ENCODE measurements at places on chromosomes 16 and 17. TPM values are rescaled to one million over a fixed set of nuclear protein-coding genes. Genes with fewer than 3 reads are reported as not detected.

Gene CA5A
- total RNA-seq = not detected

Gene SOCS3
- 35.8 TPM for total RNA-seq

Gene NUPR1
- 1.4 TPM for total RNA-seq

Gene MT1F
- total RNA-seq = 0.51 TPM

Gene SLC5A2
- not detected for total RNA-seq

Gene ST6GALNAC2
- total RNA-seq = 0.25 TPM

Gene SLC13A2
- not detected for total RNA-seq

Gene FN3K
- 3.5 TPM for total RNA-seq

Gene CD300LB
- total RNA-seq = not detected

Gene MTSS2
- 9.9 TPM for total RNA-seq

Gene HCRT
- total RNA-seq = not detected

Gene STX1B
- 0.26 TPM for total RNA-seq

Gene TNP2
- total RNA-seq = not detected

Gene C16orf46
- total RNA-seq = 0.51 TPM

Gene RNF157
- total RNA-seq = 0.26 TPM

Gene CACNG4
- total RNA-seq = not detected

Gene SOCS1
- total RNA-seq = 0.26 TPM

Gene BFAR
- total RNA-seq = 72.4 TPM

Gene SF3B3
- total RNA-seq = 82.3 TPM

Gene HNF1B
- total RNA-seq = not detected

Gene INO80E
- total RNA-seq = 13.0 TPM

Gene FBXW10
- total RNA-seq = not detected

Measured in dermis microvascular lymphatic vessel endothelial cell (primary cell).